Effector memory CD4-positive, alpha-beta T cell (primary cell): ENCODE measurements at places on chromosomes 16 and 17.

DNA sequence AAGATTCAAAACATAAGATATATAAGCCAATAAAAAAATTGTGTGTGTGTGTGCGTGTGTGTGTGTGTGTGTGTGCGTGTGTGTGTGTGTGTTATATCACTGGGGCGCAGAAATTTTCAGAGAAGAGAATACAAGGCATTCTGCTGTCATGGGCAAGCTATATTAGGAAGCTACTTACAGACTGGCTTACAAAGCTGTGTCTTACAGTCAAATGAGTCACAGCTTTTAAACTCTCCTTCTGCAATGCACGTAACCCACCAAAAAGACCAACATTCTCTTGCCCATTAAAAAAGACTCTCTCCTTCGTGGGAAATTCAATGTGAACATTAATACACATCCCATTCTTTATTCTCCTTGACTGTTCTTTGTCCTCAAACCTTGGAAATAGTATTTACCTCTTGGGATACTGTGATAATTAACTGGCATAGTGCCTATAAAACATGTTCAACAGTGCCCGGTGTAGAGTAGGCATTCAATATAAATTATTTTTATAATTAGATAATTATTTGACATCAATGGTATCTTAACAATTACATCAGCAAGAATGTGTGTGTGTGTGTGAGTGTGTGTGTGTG is 860.4 kb upstream of the SOX9 start:
- H3K27me3 ChIP-seq: no peaks in the 10 kb centered on the region
- H3K4me3 ChIP-seq: no peak overlapping the region
- H3K4me1 ChIP-seq: no peaks in the 10 kb centered on the region
- no peaks in the 10 kb centered on the region for H3K36me3 ChIP-seq
- DNase-seq: no peak

- no peaks in the 10 kb centered on the region for H3K4me1 ChIP-seq
- H3K27ac ChIP-seq: no peak overlapping the region
- H3K4me3 ChIP-seq: no peak overlapping the region
- H3K27me3 ChIP-seq: no peaks in the 10 kb centered on the region
Observed at GRCh38 chr16:26120729-26121128, 429.0 kb downstream of the HS3ST4 start.

DNA sequence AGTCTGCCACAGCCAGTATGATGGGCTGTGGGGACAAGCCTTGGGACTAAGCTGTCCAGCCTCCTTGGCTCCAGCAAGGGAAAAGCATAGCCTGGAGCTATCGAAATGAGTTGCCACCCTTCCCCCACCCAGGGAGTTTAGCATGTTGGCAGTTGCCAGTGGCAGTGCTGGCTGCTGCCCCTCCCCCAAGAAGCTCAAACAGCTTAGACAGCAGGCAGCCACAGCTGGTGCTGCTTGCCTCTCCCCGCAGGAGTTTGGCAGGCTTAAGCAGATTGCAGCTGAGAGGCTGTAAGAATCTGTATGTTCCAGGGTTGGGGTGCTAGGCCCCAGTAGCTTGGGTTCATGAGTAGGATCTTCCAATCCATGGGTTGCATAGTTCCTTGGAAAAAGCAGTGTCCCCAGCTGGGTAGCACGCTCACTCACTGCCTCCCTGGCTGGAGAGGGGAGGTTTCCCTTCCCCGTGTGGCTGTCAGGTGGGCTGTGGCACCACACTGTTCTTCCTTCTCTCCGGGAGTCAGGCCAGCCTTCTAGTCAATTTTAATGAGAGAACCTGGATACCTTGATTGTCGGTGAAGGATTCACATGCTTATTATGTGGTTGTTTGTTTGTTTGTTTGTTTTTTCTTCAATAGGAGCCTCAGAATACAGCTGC is 506.1 kb downstream of the CDH11 start:
- DNase-seq: no peak
- H3K4me1 ChIP-seq: no peaks in the 10 kb centered on the region
- no peaks in the 10 kb centered on the region for H3K27me3 ChIP-seq
- no peak overlapping the region for H3K27ac ChIP-seq

DNA sequence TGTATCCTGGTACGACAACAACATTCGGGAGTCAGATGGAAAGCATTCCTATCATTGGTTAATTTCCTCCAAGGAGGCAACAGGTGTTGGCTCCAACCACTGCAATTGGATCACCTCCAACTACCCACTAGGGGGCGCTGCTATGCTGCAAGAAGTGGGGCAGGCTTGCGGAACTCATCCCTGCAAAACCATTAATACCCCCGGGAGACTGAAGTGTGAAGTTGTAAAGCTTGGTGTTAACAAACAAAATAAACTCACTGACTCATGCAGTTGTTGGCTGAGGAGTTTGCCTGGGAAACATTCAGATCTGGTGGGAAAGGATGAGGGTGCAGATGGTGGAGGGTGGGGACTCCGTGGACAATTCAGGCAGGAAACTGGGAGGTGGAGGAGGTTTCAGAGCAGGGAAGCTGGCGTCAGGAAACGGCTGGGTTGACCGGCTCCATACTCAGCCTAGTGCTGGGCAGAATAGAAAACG is 84.9 kb downstream of the HS3ST2 start:
- no peaks in the 10 kb centered on the region for H3K36me3 ChIP-seq
- no peak overlapping the region for H3K4me3 ChIP-seq
- no peak for DNase-seq
- no peaks in the 10 kb centered on the region for H3K27me3 ChIP-seq
- H3K4me1 ChIP-seq: no peaks in the 10 kb centered on the region
- H3K27ac ChIP-seq: no peak overlapping the region

DNA sequence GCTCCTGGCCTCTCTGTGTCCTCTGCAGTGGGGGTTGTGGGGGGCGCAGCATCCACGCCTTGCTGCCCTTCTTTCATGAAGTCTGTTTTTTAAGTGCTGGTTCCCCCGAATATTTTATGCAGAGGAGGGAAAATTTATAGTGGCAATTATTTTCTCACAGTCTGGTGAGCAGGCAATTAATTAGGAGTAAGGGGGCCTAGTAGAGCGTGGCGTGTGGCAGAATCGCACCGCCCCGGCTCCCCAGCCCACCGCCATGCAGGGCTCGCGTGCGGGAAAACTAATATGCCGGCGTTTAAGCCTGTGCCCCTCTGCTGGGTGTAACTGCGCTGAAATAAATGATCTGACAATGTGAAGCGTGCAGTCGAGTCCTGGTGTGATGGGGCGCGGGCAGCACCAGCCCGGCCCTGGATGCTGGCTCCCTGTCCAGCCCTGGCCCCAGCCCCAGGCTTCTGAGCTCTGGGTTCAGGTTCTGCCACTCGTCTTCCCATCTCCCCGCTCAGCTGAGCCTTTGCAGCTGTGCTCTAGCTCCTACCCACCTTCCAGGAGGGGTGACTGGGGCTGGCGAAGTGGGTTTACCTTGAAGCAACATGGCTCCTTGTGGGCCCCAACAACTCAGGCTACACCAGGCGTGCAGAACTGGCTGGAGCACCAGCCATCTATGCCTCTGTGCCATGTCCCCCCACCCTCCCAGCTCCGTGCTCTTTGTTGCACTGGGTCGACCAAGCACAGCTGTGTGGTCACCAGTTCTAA is 13.8 kb downstream of the ENGASE start:
- H3K4me1 ChIP-seq: no peaks in the 10 kb centered on the region
- H3K36me3 ChIP-seq: peaks cover 25% of the 10 kb centered on the region
- H3K4me3 ChIP-seq: no peak overlapping the region
- H3K27me3 ChIP-seq: no peaks in the 10 kb centered on the region
- no peak for DNase-seq
- H3K27ac ChIP-seq: no peak overlapping the region

GRCh38 chr17:59815965-59816364 is 76.8 kb downstream of the TUBD1 start:
- no peak overlapping the region for H3K27ac ChIP-seq
- peaks cover 14% of the 10 kb centered on the region for H3K36me3 ChIP-seq
- no peak for DNase-seq
- no peaks in the 10 kb centered on the region for H3K27me3 ChIP-seq

GRCh38 chr16:10339777-10340732 is 45.8 kb upstream of the ATF7IP2 start:
- DNase-seq: no peak
- no peak overlapping the region for H3K4me3 ChIP-seq
- no peaks in the 10 kb centered on the region for H3K27me3 ChIP-seq

DNA sequence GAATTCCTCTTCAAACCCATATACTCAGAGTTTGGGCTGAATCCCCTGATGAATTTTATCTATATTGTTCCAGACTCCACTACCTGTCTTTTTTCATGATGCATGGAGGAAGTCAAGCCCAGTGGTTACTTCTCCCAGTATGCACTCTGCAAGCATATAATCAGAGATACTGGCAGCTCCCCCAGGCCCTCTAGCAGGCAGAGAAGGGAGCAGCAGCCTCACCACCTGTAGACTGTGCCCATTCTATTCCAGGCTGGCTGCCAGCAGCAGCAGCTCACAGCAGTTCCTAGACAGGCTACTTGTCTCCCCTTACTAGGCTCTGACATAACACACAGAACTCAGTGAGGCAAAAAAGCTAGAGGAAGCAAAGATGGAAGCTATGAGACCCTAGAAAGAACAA is 3.4 kb downstream of the MKS1 start:
- H3K27ac ChIP-seq: no peak overlapping the region
- H3K27me3 ChIP-seq: no peaks in the 10 kb centered on the region
- H3K4me1 ChIP-seq: peaks cover 12% of the 10 kb centered on the region
- H3K4me3 ChIP-seq: no peak overlapping the region
- DNase-seq: no peak
- peaks cover 21% of the 10 kb centered on the region for H3K36me3 ChIP-seq

- H3K27me3 ChIP-seq: no peaks in the 10 kb centered on the region
- no peak overlapping the region for H3K27ac ChIP-seq
- no peak overlapping the region for H3K4me3 ChIP-seq
- H3K4me1 ChIP-seq: peaks cover 64% of the 10 kb centered on the region
Observed at GRCh38 chr17:46150216-46150963, 42.8 kb downstream of the KANSL1 start.

GRCh38 chr17:61345061-61345460 is 54.6 kb upstream of the TBX2 start:
- no peaks in the 10 kb centered on the region for H3K36me3 ChIP-seq
- no peak overlapping the region for H3K27ac ChIP-seq
- H3K4me3 ChIP-seq: no peak overlapping the region
- DNase-seq: no peak

DNA sequence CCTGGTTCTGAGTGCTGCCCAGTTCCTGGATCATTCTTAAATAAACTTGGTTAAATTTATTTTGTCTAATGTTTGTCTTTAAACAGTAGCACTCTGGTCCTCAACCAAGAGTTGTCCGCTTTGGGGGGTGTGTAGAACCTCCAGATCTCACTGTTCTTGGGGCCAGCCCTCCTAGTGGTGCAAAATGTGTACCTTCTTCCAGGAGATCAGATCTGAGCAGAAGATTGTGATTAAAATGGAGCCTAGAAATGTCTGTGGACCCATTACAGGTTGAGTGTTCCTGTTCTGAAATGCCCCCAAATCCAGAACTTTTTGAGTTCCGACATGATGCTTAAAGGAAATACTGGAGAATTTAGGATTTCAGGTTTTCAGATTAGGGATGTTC is 46.0 kb upstream of the CLEC18A start:
- H3K27ac ChIP-seq: no peak overlapping the region
- H3K36me3 ChIP-seq: peaks cover 22% of the 10 kb centered on the region
- no peak overlapping the region for H3K4me3 ChIP-seq
- DNase-seq: no peak
- no peaks in the 10 kb centered on the region for H3K27me3 ChIP-seq
- H3K4me1 ChIP-seq: no peaks in the 10 kb centered on the region

DNA sequence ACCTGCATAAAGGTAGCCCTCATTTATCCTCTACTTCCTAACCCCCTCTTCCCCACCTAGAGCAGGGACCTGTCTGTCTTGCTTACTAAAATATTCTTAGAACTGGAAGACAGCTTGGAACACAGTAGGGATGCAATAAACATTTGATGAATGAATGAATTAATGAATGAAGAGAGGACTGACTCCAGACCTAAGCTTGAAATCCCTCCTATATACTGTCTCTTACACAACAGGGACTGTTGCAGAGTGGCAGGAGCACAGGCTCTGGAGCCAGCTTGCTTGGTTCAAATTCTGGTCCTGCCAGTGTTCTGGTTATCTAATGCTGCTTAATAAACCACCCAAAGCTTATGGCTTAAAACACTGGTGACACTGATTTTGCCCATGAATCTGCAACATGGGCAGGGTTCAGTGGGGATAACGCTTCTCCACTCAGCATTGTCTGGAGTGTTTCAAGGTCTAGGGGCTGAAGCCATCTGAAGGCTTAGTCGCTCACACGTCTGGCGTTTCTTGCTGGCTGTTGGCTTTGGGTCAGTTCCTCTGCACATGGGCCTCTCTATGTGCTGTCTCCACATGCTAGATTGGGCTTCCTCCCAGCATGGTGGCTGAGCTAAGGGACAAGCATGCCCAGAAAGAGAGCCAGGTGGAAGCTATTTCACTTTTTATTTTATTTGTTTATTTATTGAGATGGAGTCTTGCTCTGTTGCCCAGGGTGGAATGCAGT is 12.8 kb upstream of the RAP1GAP2 start:
- no peaks in the 10 kb centered on the region for H3K27me3 ChIP-seq
- no peak overlapping the region for H3K4me3 ChIP-seq
- DNase-seq: no peak
- H3K36me3 ChIP-seq: no peaks in the 10 kb centered on the region

DNA sequence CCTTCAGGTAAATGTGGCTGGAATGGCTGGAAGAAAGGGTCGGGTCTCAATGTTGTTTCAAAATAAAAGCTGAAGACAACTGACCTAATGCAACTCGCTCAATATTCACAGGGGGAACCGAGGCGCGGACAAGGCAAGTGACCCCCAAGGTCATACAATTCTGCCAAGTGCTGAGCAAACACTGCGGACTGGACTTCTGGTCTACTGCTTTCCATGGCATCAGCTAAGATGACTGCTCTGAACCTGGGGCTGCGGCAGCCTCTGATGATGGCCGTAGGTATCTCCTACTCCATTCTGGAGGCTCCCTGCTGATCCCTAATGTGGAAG is 21.9 kb downstream of the CA4 start:
- DNase-seq: no peak
- H3K27me3 ChIP-seq: no peaks in the 10 kb centered on the region
- H3K4me1 ChIP-seq: peaks cover 8% of the 10 kb centered on the region
- H3K27ac ChIP-seq: no peak overlapping the region
- no peaks in the 10 kb centered on the region for H3K36me3 ChIP-seq

DNA sequence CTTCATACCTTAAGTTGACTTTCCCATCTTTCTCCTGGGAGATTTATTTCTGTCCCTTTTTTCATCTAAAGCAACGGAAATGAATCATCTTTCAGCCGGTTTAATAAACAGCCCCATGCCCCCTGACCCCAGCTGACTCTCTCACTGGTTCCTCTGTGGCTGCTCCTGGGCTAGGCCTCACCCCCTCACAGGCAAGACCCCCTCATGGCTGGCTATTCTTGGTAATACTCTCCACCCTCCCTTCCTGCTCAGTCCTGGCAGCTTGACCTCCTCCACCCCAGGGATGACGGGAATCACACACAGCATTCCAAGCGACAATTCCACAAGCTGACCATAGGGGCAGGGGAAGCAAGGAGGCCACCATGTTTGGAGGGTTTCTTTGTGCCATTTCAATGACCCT is 1.5 kb upstream of the ADAP2 start:
- H3K27ac ChIP-seq: no peak overlapping the region
- peaks cover 11% of the 10 kb centered on the region for H3K4me1 ChIP-seq

GRCh38 chr17:59361386-59361785 is 29.9 kb downstream of the YPEL2 start:
- no peak for DNase-seq
- no peak overlapping the region for H3K4me3 ChIP-seq
- peaks cover 5% of the 10 kb centered on the region for H3K36me3 ChIP-seq

- no peaks in the 10 kb centered on the region for H3K27me3 ChIP-seq
- H3K36me3 ChIP-seq: peaks cover 8% of the 10 kb centered on the region
- H3K27ac ChIP-seq: peak overlapping the region; percentile 48
Observed at GRCh38 chr17:64780096-64781013, 118.2 kb upstream of the SMURF2 start.
